ENCODE measurements at places on chromosomes 12 and 14. TPM values are rescaled to one million over a fixed set of nuclear protein-coding genes. Genes with fewer than 3 reads are reported as not detected.

The CACNA1C gene
- total RNA-seq: 0.31 TPM

The PKP2 gene
- 0.77 TPM for total RNA-seq

The AICDA gene
- not detected for total RNA-seq

The SLC10A1 gene
- not detected for total RNA-seq

The MIPOL1 gene
- 0.23 TPM for total RNA-seq

The LBHD2 gene
- not detected for total RNA-seq

The ATL1 gene
- 1.6 TPM for total RNA-seq

The RIMBP2 gene
- total RNA-seq: not detected

The MCRS1 gene
- 62.8 TPM for total RNA-seq

The MGP gene
- not detected for total RNA-seq

The APOF gene
- not detected for total RNA-seq

The IL26 gene
- not detected for total RNA-seq

The ACOT2 gene
- 5.3 TPM for total RNA-seq

The MYO1H gene
- not detected for total RNA-seq

The SMIM41 gene
- total RNA-seq: not detected

The LRRC43 gene
- total RNA-seq: 0.47 TPM

The LHX5 gene
- total RNA-seq: not detected

The NINJ2 gene
- 1.4 TPM for total RNA-seq

The ALKBH2 gene
- total RNA-seq: 32.7 TPM

The KITLG gene
- total RNA-seq: not detected

The SCYL2 gene
- 22.3 TPM for total RNA-seq

The FGF6 gene
- not detected for total RNA-seq

The C14orf180 gene
- not detected for total RNA-seq

The HEBP1 gene
- 34.2 TPM for total RNA-seq

All from activated naive CD4-positive, alpha-beta T cell treated with anti-CD3 and anti-CD28 coated beads, Interleukin-2, amount 50 U/mL, for 72 hours (primary cell).